ENCODE measurements at places on chromosomes 3 and 15. TPM values are rescaled to one million over a fixed set of nuclear protein-coding genes. Genes with fewer than 3 reads are reported as not detected.

The ZNF774 gene
- total RNA-seq: 0.66 TPM

The NR1I2 gene
- 0.08 TPM for total RNA-seq

The ALDH1A2 gene
- total RNA-seq: not detected

- no peak overlapping the region for H3K27ac ChIP-seq
- no peak overlapping the region for H3K4me3 ChIP-seq
- no peak for DNase-seq
- H3K4me1 ChIP-seq: no peaks in the 10 kb centered on the region
- H3K27me3 ChIP-seq: 0 out of 2 replicates have a peak, but pooled peaks cover 3% of the 10 kb centered on the region
These were observed 14.2 kb upstream of the ST6GAL1 start for GRCh38 chr3:186915806-186916796.

DNA sequence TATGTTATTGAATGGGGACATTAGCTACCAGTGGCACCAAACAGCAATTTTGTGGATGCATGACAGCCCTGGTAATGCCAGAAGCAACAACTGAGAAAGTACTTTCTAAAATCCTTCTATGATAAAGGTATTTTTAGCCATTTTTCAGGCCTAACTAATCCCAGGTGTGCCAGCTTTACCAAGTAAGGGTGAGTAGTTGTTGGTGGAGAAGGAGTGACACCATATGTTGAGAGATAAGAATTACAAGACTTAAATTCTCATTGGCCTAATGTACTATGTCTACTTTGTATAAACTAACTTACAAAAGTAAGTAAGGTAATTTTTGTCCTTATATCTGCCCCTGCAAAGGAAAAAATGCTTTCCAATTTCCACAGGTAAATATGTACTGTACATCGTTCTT lies 4.1 kb upstream of the COX17 start:
- no peak overlapping the region for H3K4me3 ChIP-seq
- H3K4me1 ChIP-seq: peaks cover 4% of the 10 kb centered on the region
- no peak overlapping the region for H3K27ac ChIP-seq
- no peaks in the 10 kb centered on the region for H3K27me3 ChIP-seq
- H3K36me3 ChIP-seq: no peaks in the 10 kb centered on the region

Measured in SJSA1 (cell line).